Gastroesophageal sphincter (tissue), 4 donors: ENCODE measurements at places on chromosomes 6 and 20.
A peak's percentile ranks its signal among the peaks of the same experiment; 100 is the strongest.

DNA sequence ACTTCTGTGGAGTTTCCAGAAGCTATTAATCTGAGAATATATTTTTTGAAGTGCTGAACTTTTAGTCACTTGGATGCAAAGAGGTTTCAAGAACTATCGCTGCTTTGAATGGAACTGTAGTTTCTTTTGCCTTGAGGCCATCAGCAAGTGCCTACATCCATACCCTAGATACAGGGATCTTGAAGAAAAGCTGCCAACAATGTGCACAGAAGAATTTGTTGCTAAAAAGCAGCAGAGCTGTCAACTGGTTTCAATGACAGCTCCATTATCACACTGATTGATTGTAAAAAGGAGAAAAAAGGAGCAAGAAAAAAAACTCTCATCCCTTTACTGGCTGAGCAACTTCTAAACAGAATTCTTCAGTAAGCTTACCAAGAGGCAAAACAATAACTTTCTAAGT is 251.0 kb upstream of the NRSN1 start:
- ATAC-seq, result no peak

- no peak for ATAC-seq
Measured at GRCh38 chr20:24357177-24357576, 112.3 kb upstream of the SYNDIG1 start.

- ATAC-seq, result no peak
Measured at GRCh38 chr6:138197570-138197969, 20.7 kb downstream of the PBOV1 start.

DNA sequence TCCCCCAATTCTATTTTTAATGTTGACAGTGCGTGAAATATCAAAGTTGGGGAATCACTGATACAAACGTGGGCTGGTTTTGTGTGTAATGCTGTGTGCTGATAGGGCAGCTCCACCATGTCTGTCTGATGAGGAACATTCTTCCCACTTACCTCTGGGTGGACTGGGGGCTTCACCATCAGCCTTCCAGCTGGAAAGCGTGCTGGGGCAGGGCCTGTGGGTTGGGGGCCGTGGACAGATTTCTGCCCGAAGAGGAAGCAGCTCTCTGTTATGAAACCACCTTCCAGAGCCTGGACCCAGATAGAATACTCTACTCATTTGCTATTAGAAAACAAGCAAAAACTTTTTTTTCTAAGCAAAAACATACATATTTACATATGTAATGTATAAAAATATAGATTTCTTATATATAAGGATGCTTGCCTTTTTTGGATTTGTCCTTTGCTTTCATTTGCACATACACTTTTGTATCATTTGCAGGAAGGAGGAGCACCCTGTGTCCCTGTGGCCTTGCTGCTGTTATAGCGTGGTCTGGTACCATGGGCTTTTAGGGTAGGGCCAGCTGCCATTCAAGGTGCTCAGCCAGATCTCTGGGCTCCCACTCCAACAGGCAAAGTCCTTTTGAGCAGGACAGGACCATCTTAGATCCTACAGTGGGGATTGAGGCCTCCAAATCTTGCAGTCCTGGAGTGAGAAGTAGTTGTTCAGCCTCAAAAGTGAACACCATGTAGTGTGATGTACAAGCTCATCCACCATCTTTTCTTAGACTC is 48.1 kb downstream of the DUSP22 start:
- ATAC-seq, result no peak

DNA sequence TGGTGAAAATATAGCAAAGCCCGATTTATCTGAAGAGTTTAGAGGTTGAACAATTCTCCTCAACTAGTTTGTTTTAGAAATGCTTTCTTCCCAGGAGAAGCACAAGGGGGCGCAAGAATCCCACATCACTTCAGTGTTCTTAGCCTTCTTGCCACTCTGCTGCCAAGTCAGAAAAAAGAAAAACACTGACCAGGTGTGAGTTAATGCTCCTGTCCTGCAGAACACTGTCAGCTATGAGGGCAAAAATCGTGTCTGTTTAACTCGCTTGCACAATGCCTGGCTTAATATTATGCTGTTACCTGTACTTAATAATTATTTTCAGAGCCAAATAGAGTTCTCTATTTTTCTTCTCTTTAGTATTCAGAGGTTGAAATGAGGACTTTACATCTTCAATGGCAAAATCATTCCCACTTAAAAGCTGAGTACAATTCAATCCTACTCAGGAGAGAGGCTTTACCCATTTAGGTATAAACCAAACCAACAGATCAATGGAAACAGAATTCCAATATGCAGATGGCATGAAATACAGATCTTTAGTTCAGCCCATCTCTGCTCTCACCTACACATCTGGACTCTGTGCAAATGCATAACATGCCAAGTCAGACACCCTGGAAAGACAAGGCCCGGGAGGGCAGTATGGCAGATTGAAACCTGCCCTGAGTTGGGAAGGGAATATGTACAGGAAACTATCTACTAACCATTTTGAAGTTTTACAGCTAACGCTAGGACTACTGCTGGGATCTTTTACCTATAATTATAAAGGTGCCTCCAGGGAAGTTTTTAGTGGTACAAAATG is 71.4 kb upstream of the TULP1 start:
- peak; percentile 75 for ATAC-seq

- no peak for ATAC-seq
Measured at GRCh38 chr20:15122613-15123012, 785.2 kb upstream of the FLRT3 start.

DNA sequence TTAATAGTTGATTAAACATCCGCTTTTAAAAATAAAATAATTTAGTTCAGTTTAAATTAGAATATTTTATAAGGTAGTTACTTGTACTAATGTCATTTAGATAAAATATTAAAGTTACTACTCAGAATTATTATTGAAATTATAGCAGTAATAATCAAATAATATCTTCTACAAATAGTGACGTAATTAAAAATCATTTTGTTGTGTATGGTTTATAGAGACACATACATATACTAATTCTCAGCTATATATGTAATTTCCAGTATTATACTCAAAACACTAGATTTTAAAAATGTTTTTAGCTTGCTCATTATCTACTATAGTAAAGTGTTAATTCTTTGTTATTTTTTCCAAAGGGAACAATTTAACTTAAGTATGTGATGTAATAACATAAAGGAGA is 435.2 kb upstream of the MANEA start:
- no peak for ATAC-seq

DNA sequence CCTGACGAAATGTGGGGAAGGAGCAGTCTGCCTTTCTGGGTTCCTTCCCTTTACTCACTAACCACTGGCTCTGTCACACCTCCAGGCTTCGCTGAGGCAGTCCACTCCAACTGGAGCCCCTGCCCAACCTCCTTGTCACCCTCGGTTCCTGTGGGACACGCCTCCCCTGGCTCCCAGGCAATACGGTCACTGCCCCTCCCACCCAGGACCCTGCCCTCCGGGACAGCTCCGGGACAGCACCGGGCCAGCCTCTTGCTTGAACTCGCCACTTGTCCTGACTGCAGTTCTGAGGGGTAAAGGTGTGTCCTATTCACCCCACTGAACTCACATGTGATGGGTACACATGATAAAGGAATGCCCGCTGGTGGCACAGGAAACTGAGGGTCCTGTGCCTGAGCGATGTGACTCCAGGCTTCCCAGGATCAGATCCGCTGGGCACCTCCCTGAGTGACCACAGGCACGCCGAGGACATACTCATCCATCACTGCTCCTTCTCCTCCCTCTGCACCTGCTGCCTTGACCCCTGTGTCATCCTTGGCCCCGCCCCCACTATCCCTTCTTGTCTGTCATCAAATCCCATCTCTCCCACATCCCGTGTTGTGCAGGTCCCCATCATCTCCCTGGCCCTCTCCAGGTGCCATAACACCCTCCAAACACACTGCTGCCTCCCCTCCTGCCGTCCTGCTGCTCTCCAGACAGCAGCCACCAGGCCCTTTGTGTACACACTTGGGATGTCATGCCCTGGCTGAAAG is 7.9 kb downstream of the SDCBP2 start:
- no peak for ATAC-seq

DNA sequence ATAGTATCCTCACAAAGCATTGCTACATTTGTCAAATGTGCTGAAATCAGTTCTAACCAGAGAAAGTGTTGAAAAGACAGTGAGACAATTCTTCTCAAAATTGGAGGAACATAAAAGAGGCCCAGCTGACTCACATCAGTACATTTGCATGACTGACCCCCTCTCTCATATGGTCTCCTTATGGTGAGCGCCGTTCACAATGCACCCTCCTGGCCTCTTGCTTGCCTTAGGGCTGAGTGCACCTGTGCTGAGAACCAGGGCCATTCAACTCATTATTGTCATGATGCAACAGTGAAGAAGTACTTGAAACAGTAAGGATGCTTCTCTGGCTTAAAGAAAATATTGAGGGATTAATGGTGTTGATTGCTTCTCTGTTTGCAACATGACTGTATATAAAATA is 375.2 kb upstream of the AGPAT4 start:
- no peak for ATAC-seq

- ATAC-seq, result no peak
Measured at GRCh38 chr20:50630578-50631263, 60.6 kb downstream of the RIPOR3 start.

DNA sequence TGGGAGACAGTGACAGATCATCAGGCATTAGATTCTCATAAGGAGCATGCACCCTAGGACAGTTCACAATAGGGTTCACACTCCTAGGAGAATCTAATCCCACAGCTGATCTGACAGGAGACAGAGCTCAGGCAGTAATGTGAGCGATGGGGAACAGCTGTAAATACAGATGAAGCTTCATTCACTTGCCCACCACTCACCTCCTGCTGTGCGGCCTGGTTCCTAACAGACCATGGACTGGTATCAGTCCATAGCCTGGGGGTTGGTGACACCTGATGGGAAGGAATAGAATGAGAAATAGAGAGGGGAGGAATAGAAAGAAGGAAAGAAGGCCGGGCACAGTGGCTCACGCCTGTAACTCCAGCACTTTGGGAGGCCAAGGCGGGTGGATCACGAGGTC is 336.8 kb upstream of the SASH1 start:
- ATAC-seq, result no peak

DNA sequence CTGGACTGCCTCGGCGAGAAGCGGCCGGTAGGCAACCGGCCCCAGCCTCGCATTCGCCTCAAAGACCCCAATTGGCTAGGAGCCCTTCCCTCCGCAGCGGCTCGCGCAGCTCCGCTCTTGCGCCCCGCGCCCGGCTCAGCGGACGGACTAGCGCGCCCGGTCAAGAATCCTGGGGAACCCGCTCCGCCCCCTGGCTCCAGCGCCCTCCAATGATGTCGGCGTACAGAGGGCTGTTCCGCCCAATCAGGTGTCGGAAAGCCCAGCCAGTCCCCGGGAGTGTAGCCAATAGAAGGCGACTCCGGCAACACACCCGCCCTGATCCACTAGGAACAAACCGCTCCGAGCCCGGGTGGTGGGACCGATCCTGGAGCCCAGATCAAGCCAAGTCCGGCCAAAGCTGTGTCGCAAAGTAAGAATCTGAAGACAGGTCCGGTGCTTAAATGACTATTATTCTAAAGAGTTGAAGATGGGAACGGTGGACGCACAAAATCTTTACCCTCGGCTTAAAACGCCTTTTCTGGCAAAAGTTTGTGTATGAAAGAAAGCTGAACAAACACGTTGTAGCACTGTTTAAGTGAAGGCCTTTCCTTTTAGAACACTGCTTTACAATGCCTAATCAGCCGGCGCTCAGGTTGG is 132.2 kb downstream of the OGFRL1 start:
- ATAC-seq, result peak; percentile 99

DNA sequence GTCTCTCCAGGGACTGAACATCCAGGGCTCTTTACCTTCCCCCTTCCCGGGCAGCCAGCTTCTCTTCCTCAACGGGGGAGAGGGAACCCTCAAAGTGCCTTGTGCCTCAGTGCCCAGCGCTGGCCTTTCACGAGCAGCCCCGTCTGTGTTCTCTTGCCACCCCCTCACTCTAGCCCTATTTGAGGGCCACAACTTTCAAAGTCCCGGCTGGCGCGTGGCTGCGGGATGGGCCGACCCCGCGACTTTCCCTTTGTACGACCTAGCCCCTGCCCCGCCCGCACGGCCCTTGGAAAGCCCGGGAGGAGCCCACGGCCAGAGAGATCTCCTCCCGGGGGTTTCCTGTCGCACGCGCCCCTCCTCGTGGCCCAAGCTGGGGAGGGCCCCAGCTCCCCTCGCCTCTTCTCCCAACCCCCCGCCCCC is 559 bp downstream of the SCRT2 start:
- ATAC-seq, result peak; percentile 3

GRCh38 chr6:75386050-75386770 is 101.6 kb upstream of the TMEM30A start:
- ATAC-seq, result no peak

DNA sequence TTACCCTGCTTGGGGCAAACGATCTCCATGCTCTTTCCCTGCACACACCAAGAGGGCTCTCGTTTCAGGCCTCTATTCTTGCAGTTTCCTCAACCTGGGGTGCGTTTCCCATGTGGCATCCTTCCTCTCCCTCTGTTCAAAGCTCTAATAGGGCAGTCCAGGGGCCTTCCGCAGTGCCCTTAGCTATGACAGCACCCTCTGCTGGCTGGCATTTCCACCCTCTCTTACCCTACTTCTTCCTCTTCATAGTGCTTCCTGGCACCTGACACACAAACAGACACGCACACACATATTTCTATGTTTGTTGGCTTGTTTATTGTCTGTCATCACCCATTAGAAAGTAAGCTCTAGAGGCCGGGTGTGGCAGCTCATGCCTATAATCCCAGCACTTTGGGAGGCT is 294.0 kb downstream of the CLIC5 start:
- ATAC-seq, result no peak

DNA sequence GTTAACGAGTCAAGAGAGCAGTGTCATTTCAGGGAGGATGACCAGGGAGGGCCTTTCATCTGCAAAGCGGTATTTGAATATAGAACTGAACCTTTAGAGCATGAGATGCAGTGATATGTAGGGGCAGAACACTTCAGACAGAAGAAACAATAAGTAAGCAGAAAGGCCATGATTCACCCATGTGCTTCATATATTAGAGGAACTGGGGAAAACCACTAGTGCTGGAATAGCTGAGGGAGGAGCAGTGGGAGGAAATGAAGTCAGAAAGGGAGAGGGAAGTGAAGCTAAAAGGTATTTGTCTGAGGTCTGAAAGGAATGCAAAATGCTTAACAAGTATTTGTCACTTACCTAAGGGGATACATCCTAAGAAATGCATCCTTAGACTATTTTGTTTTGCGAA is 391.2 kb downstream of the ADGRB3 start:
- ATAC-seq, result no peak

GRCh38 chr6:125086716-125087115 is 66.9 kb upstream of the TPD52L1 start:
- no peak for ATAC-seq
